Stimulated activated CD4-positive, alpha-beta T cell treated with anti-CD3 and anti-CD28 coated beads, Interleukin-4, amount 100 ng/mL, for 4 hours (primary cell): ENCODE measurements at places on chromosomes 7 and 10.

DNA sequence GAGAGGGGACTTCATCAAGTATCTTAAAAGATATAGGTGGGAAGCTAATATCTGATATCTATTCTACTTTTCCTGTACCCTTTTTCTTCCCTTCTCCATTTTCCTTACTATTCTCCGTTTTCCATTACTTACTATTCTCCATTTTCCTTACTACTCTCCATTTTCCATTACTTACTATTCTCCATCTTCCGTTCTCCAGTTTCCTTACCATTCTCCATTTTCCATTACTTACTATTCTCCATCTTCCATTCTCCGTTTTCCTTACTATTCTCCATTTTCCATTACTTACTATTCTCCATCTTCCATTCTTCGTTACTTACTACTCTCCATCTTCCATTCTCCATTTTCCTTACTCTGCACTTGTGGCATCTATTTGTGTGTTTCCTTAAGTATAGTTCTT, 39.3 kb downstream of the STEAP4 start:
- no peak for DNase-seq

GRCh38 chr10:52313256-52313932, 687 bp upstream of the DKK1 start:
- no peak for DNase-seq

GRCh38 chr10:33813871-33814270, 479.4 kb upstream of the NRP1 start:
- DNase-seq: no peak

DNA sequence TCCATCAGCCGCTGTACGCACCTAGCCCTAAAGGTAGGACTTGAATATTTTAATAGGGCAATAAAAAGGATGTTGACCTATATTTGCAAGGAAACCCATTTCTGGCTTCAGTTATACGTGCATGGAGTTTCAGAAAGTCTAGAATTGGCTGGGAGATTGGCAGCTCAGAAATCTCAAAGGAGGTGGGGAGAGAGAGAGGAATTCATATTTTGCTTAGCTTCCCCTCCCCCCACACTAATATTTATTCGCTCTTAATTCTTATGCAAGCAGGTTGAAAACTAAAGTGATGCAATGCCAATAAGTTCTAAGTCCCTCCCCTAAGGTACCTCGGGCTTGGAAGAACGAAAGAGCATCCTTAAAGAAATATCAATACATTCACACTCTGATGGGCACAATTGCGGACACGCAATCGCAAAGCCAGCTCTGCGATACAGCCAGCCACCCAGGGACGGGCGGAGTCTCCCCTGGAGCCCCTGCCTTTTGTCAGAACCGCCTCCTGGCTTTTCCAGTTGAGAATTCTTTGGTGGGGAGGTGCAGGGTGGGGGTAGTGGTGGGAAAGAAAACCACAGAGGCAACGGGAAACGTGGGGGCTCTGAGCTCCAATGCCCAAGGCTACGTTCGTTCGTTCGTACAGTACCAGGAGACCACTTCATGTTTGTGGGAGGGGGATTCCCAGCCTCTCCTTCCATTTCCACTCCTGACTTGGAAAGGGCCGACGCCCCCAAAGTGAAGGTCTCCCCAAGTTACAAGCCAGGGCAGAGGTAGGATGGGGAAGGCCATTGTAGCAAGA, 1.3 kb downstream of the SHH start:
- no peak for DNase-seq

- no peak for DNase-seq
Measured at GRCh38 chr7:14859267-14859666, 43.3 kb downstream of the DGKB start.

DNA sequence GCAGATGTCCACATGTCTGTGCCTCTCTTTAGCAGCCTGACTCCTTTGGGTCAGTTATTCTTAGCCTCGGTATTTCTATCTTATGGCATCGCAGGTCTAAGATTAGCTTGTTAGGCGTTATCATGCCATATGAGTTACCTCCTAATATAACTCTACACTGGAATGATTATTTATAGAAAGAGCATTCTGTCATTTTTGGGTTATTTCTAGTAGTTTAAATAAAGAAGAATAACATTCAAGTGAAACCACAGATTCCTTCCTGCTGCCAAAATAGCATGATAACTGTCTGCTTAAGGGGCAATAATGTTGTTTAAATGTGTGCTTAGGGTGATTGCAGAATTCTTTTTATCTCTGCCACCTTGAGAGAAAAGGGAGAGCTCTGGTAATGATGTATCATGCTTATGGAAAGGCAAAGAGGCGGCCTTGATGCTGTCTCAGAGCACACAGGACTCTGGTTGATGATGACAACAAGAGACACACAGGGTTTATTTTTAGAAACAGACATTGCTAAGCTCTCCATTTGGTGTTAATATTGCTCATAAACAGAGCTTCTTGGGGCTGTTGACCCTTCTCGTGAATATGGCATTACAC, 10.4 kb downstream of the HDAC9 start:
- DNase-seq: no peak

GRCh38 chr7:150408393-150409299, 29.5 kb downstream of the ZNF775 start:
- no peak for DNase-seq
